ENCODE measurements at places on chromosomes 6 and 20.

- DNase-seq, result no peak
Observed at GRCh38 chr6:96234444-96234843, 218.7 kb downstream of the FUT9 start.

- DNase-seq, result peak; percentile 11
Observed at GRCh38 chr6:113978084-113978675, 7.2 kb upstream of the HDAC2 start.

GRCh38 chr20:7775072-7775471 lies 165.2 kb downstream of the HAO1 start:
- DNase-seq, result no peak

DNA sequence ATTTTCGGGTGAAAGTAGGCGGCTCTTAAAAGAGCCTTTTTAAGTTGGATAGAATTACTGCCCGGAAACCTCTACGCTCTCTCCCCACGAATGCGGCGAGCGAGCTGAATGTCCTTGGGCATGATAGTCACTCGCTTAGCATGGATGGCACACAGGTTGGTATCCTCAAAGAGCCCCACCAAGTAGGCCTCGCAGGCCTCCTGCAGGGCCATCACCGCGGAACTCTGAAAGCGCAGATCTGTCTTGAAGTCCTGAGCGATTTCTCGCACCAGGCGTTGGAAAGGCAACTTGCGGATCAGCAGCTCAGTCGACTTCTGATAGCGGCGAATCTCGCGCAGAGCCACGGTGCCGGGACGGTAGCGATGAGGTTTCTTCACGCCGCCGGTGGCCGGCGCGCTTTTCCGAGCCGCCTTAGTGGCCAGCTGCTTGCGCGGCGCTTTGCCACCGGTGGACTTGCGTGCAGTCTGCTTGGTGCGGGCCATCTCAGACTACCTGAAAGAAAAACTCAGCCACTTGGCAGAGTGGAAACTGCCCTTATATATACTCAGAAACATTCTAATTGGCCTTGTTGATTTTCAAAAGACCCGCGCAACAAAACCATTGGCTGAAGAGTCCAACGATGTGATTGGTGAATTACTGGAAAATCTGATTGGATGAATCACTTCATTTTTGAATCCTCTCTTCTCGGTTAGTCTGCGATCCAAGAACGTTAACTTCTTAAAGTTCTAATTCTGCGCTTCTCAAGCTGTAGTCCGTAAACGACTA lies 93.9 kb upstream of the BTN3A2 start:
- peak; percentile 96 for DNase-seq

DNA sequence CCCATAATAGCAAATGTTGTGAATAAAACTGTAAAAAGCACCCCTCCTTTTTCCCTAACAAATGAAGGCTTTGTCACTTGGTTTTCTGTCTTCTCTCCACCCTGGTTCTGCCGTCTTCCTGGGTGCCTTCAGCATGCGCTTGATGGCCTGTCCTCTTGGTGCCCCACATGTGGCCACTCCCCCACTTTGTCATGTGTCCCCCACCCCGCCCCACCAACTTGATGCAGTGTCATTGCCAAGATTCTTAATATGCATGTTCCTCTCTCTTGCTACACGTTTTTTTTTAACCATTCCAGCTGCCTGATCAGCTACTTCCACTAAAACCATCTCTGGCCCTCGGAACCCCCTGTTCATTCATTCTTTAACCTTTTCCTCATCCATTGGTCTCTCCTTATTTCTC lies 340.3 kb downstream of the QKI start:
- no peak for DNase-seq

- DNase-seq, result no peak
Observed at GRCh38 chr6:159935633-159936032, 33.2 kb upstream of the IGF2R start.

DNA sequence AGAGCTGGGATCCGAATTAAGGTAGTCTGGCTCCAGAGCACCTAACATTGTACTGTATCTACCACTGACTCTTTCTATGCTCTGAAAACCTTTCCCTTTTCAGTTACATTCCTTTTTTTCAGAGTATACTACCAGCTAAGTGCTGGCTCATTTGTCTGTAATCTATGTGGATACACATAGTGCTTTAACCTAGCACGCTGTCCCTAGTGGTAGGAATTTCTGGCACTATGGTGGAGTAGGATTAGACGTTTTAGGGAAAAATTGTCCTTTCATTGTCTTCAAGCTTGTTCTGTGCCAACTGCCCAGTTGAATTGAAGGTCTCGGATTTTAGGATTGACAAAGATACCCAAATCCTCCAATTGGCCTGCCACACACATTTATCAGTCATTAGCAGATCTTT lies 259.1 kb upstream of the FERMT1 start:
- DNase-seq, result no peak

GRCh38 chr20:54464003-54464402 lies 11.4 kb upstream of the DOK5 start:
- DNase-seq, result no peak

DNA sequence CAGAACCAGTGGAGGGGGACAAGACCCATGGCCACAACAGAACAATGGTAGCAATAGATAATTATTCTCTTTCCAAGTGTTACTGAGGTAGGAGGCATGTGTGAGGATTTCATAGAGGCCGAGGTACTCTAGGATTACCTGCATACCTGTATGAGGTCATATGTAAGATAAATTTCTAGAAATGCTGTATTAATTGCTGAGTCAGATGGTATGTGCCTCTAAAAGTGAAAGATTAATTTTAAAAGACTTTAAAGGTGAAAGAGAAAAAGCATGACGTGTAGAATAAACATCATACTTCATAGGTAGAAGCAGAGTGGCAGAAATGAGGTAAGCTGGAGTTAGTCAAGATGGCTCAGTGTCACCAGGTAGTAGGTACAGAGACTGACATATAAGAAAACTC lies 51.6 kb downstream of the ZHX3 start:
- no peak for DNase-seq

DNA sequence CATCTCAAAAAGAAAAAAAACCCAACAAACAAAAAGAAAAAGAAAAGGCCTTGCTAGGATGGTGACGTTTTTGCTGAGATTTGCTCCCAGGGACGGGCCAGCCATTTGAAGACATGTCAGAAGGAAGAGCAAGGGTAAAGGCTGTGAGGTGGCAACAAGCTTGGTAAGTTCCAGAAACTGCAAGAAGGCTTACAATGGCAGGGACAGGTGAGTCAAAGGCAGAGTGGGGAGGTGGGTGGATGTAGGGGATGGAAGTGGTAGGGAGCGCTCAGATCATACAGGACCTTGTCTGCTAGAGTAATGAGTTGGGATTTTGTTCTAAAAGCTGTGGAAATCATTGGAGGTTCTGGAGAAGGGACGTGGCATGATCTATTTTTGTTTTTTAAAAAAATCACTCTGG lies 4.3 kb downstream of the KIF3B start:
- no peak for DNase-seq
